ENCODE measurements at places on chromosomes 5 and 9.

DNA sequence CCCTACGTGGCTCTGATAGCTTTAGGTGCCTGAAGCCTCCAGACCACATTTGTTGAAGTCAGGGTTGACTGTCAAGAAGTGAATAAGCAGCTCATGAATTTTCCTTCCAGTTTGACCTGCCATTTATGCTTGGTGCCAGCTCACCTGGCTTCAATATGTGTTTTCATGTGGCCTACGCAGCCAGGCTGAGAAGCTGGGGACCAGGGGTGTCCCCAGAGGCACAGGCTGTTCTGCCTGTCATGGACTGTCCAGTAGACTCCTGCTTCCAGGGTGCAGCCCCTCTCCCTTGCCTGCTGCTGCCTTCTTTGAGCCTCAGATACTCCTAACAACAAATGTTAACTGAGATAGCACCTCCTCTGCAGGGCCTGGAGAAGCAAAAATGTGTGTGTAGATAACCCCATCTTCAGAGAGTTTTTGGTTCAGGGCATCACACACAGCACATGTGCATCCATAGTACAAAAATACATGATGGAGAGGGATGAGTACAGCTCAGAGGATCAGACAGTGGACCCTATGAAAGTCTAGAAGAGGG is 5.8 kb downstream of the TNFAIP8 start:
- DNase-seq = no peak

DNA sequence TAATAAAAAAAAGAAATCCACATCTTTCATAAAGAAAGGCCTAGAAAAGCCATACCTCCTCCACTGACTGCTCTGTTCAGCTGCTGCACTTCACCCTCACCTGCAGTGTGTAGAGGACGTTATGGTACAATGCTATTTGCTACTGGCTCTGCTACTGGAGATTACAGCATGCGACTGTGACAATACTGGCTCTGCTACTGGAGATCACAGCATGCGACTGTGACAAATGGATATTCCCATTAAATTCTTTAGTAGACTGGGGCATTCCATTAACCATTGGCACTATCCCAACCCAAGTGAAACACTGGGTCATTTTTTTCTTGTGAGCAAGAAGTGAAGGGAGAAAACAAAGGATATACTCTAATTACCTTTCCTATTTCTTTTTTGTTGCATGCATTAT is 1063.5 kb upstream of the DMAC1 start:
- DNase-seq = no peak

DNA sequence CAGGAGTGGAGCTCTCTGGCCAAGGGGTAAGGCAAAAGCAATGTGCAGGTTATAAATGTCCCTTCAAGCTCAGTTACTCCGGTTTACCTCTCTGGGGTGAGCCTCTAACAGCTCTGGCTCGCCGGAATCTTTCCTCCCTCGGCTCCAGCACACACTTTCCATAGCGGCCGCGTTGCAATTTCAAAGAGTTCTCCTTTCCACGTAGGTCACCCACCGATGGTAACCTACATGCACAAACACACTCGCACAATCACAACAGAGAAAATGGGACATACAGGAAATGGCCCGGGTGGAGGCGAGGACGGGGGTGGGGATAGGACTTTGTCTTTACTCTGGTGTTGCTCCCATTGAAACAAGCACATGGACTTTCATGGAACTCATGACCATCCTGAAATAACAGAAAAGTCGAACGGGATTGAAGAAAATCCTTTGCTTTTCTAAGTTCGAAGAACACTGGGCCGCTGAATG is 1.2 kb downstream of the LHFPL2 start:
- no peak for DNase-seq

- DNase-seq = no peak
Observed at GRCh38 chr5:57761513-57761912, 278.9 kb upstream of the ACTBL2 start.

GRCh38 chr5:98997000-98997399 is 68.2 kb upstream of the CHD1 start:
- no peak for DNase-seq

DNA sequence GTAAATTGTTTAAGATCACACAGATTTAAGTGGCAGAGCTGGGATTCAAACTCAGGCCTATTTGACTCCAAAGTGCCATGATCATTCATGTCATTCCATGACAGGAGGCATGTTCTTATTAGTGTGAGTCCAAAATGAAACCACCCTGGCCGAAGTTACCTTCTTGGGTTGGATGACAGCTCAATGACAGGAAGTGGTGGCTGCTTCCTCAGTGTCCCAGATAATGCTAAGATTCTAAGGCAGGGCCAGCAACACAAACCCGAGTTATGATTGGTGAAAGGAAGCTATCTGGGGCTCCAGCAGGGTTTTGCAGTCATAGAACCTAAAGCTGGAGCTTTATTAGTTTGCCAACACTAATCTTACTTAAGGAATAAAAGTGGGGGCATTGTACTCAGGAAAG is 340.4 kb downstream of the SLIT3 start:
- DNase-seq = no peak
